ENCODE measurements at places on chromosomes 11 and 22. TPM values are rescaled to one million over a fixed set of nuclear protein-coding genes. Genes with fewer than 3 reads are reported as not detected.

The GLYAT gene
- total RNA-seq = not detected

The GCAT gene
- total RNA-seq = 32.3 TPM

The ESAM gene
- total RNA-seq = under 0.01 TPM

The ANO3 gene
- total RNA-seq = under 0.01 TPM

The OR2AG1 gene
- total RNA-seq = not detected

The XKR3 gene
- not detected for total RNA-seq

The YPEL4 gene
- total RNA-seq = under 0.01 TPM

The GGTLC2 gene
- not detected for total RNA-seq

The MIAT gene
- 0.54 TPM for total RNA-seq

The PDXP gene
- 5.6 TPM for total RNA-seq

The CEP126 gene
- total RNA-seq = 1.1 TPM

The TSSC4 gene
- 45.3 TPM for total RNA-seq

DNA sequence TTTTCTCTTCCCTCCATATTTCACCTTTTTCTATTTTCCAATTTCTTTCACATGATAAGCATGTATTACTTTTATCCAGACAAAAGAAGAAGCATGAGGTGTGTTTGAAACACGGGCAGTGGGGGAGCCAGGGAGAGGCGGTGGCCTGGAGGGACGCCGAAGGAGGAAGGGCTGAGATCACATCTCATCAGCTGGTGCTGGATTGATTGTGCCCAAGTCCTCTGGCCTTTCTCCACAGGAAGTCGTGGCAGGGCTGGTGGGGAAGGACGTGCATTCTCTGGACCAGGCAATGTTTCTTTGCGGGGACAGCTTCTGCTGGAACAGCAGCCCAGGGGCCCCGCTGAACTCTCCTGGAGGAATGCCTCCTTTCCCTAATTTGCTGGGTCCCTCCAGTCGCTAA lies 82.9 kb downstream of the MIAT start:
- no peaks in the 10 kb centered on the region for H3K36me3 ChIP-seq
- H3K27ac ChIP-seq = no peak overlapping the region
- no peak overlapping the region for H3K4me3 ChIP-seq
- H3K4me1 ChIP-seq = no peaks in the 10 kb centered on the region
- no peak for DNase-seq

- peaks cover 38% of the 10 kb centered on the region for H3K4me1 ChIP-seq
- peaks cover 26% of the 10 kb centered on the region for H3K36me3 ChIP-seq
- no peak overlapping the region for H3K4me3 ChIP-seq
Measured at GRCh38 chr22:24411256-24412004, 16.0 kb upstream of the ADORA2A start.

- no peak overlapping the region for H3K4me3 ChIP-seq
- no peaks in the 10 kb centered on the region for H3K36me3 ChIP-seq
- no peak for DNase-seq
Measured at GRCh38 chr22:49146511-49146910, 681.2 kb downstream of the BRD1 start.

GRCh38 chr11:72217841-72218240 lies 1.2 kb downstream of the FOLR2 start:
- no peaks in the 10 kb centered on the region for H3K36me3 ChIP-seq
- peaks cover 34% of the 10 kb centered on the region for H3K27me3 ChIP-seq
- H3K4me3 ChIP-seq = no peak overlapping the region
- no peak overlapping the region for H3K27ac ChIP-seq

GRCh38 chr11:114317787-114318137 lies 21.6 kb downstream of the NNMT start:
- H3K36me3 ChIP-seq = peaks cover 11% of the 10 kb centered on the region
- H3K4me3 ChIP-seq = no peak overlapping the region
- H3K4me1 ChIP-seq = peaks cover 9% of the 10 kb centered on the region
- no peak overlapping the region for H3K27ac ChIP-seq
- peak; percentile 67 for DNase-seq
- no peaks in the 10 kb centered on the region for H3K27me3 ChIP-seq

GRCh38 chr22:47090591-47091245 lies 328.3 kb downstream of the TBC1D22A start:
- no peaks in the 10 kb centered on the region for H3K27me3 ChIP-seq
- peak; percentile 60 for DNase-seq
- peak overlapping the region; percentile 30 for H3K4me3 ChIP-seq
- H3K36me3 ChIP-seq = no peaks in the 10 kb centered on the region
- H3K4me1 ChIP-seq = peaks cover 21% of the 10 kb centered on the region

DNA sequence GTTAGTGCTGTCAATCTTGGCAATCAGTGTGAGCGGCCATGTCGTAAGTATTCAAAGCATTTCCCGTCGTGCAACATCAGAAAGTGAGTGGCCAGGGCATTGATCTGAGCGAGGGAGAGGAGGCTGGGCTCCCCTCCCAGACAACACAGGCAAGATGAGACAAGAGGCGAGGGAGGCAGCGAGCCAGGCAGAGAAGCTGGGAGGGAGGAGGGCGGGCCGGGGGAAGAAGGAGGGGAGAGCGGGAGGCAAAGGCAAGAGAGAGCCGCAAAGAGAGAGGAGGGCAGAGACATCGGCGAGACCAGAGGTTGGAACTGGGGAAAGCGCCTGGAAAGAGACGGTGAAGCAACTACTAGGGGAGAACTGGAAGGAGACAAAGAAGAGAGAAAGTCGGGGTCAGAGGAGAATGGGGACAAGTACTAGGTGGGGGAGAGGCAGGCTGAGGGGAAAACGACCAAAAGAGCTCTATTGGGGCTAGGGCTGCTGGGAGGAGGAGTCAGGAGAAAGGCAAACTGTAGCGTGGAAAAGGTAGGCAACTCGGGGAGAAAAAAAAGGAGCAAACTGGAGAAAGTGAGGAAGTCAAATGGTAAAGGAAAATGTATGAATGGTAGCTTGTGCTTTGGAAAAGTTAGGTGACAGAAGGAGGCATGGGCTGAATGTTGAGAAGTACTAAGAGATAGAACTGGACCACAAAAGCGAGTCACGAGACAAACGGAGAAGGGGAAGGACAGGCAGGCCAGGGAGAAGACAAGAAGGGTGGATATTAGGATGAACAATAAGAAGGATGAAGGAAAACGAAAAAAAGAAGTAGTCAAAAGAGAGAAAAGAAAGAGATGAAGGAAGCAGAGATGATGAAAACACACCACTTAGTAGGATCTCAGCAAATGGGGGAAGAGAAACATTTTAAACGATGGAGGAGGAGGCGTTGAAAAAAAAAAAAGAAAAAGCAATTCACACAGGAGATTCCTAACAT lies 130.5 kb upstream of the C11orf58 start:
- peak overlapping the region; percentile 93 for H3K27ac ChIP-seq
- peak; percentile 89 for DNase-seq
- peaks cover 12% of the 10 kb centered on the region for H3K4me1 ChIP-seq

DNA sequence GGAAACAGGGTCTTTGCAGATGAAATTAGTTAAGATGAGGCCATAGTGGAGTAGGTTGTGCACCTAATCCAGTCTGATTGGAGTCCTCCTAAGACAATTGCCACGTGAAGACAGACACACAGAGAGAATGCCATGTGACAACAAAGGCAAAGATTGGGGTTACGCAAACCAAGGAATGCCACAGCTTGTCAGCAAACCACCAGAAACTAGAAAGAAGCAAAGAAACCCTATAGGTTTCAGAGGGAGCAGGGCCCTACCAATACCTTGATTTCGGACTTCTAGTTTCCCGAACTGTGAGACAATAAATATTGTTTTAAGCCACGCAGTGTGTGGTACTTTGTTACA lies 8.2 kb upstream of the LAYN start:
- no peak overlapping the region for H3K4me3 ChIP-seq
- no peak for DNase-seq
- peaks cover 1% of the 10 kb centered on the region for H3K4me1 ChIP-seq
- no peaks in the 10 kb centered on the region for H3K27me3 ChIP-seq
- H3K36me3 ChIP-seq = no peaks in the 10 kb centered on the region

- no peaks in the 10 kb centered on the region for H3K36me3 ChIP-seq
- H3K4me1 ChIP-seq = peaks cover 3% of the 10 kb centered on the region
- no peaks in the 10 kb centered on the region for H3K27me3 ChIP-seq
- no peak overlapping the region for H3K27ac ChIP-seq
- no peak for DNase-seq
- no peak overlapping the region for H3K4me3 ChIP-seq
Measured at GRCh38 chr11:27358296-27358695, 4.7 kb downstream of the CCDC34 start.

GRCh38 chr11:19873730-19874129 lies 161.1 kb downstream of the NAV2 start:
- H3K27ac ChIP-seq = no peak overlapping the region
- no peaks in the 10 kb centered on the region for H3K4me1 ChIP-seq
- no peak for DNase-seq
- peaks cover 3% of the 10 kb centered on the region for H3K36me3 ChIP-seq
- H3K27me3 ChIP-seq = no peaks in the 10 kb centered on the region

- no peaks in the 10 kb centered on the region for H3K27me3 ChIP-seq
- no peak overlapping the region for H3K4me3 ChIP-seq
- no peaks in the 10 kb centered on the region for H3K36me3 ChIP-seq
- H3K4me1 ChIP-seq = peaks cover 5% of the 10 kb centered on the region
- H3K27ac ChIP-seq = no peak overlapping the region
Measured at GRCh38 chr11:134745456-134745855, 333.4 kb upstream of the B3GAT1 start.

DNA sequence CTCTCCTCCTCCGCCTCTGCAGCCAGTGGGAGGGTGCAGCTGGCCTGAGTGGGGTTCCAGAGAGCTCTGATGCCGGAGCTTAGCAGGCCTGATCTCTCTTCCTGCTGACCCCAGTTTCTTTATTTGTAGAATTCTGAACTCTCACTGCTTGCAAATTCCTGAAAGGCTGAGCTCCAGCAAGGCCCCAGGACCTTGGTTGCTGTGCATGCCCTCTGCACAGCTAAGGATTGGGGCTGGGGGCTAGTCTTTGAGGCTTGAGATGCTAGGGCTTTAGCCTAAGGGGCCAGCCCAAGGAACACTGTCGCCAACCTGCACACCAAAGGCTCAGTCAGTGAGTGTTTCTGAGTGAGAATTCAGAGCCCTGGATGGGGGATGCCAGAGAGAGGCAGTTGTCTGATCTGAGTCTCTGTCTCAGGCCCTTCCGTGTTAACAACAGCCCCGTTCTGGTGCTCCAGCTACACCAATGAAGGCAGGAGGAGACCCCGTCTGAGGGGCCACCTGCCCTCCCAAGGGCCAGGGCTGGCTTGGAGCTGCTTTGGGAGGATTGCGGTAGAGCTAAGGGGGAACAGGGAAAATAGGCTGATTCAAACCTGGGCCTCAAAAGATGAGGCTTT lies 106.0 kb upstream of the LMO1 start:
- H3K27ac ChIP-seq = no peak overlapping the region
- H3K36me3 ChIP-seq = no peaks in the 10 kb centered on the region
- DNase-seq = no peak
- H3K4me3 ChIP-seq = no peak overlapping the region
- H3K27me3 ChIP-seq = peaks cover 3% of the 10 kb centered on the region

DNA sequence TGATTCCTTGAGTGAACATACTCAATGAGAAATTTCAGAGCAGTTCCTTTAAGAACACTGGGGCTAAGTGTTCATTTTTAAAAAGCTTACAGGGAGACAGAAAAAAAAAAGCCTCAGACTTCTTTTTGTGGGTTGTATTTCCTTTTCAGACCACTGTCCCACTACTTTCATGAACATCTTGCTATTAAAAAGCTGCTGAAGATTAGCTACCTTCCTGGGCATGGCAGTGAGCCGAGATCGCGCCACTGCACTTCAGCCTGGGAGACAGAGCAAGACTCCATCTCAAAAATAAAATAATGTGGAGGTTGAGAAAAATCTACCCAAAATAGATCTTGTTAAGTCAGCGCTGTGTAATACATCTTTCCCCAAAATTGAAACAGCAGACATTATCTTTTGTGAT lies 10.8 kb downstream of the TRAF6 start:
- peaks cover 7% of the 10 kb centered on the region for H3K4me1 ChIP-seq
- no peak for DNase-seq
- H3K4me3 ChIP-seq = no peak overlapping the region
- H3K27me3 ChIP-seq = no peaks in the 10 kb centered on the region
- H3K36me3 ChIP-seq = peaks cover 8% of the 10 kb centered on the region

DNA sequence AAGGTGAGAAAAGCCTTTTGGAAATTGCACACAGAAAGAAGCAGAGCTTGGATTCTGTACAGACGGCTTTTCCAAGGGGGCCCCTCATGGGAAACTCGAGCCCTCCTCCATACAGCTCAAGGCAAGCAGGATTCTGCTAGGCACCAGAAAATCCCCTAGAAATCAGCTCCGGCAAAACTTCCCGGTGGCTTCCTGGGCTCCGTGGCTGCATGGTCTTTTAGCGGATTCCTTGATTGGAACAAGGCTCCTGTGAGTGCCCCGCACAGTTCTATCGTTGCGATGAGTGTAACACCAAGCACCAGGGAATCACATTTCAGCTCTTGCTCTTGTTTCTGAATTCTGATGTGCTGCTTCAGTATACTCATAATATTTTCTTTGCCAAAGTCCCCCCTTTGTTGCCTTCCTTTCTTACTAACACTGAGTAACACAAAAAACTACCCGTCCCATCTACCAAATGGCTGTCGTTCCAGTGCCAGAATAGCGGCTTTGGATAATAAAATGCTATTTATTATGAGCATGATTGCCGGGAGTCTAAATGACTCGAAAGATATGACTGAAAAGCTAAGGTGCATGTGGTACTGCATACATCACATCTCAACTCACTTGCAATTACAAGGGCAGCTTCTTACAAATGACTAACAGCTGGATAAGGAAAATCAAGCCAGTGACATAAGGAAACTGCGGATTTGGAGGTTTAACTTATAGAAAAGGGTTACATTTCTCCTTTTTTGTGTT lies 494.1 kb downstream of the DLG2 start:
- H3K27me3 ChIP-seq = no peaks in the 10 kb centered on the region
- no peak overlapping the region for H3K4me3 ChIP-seq
- peak; percentile 8 for DNase-seq
- no peaks in the 10 kb centered on the region for H3K36me3 ChIP-seq

DNA sequence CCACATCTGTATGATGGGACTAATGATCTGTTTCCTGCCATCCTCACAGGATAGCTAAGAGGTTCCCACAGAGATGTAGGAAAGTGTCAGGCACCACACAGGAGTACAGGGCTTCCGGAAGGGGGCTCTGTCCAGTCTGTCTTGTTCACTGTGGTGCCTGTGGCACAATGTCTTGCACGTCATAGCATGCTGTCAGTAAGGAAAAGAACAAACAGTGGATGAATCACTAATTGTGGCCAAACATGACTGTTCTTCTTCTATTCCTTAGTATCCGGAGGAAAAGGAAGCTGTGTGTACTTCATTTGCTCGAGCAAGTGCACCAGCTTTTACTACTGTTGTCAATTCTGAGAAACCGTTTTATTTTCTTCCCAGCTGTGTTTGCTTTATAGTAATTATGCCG lies 73.4 kb upstream of the YWHAH start:
- peaks cover 7% of the 10 kb centered on the region for H3K4me1 ChIP-seq
- no peak overlapping the region for H3K4me3 ChIP-seq
- peaks cover 29% of the 10 kb centered on the region for H3K36me3 ChIP-seq
- no peaks in the 10 kb centered on the region for H3K27me3 ChIP-seq

DNA sequence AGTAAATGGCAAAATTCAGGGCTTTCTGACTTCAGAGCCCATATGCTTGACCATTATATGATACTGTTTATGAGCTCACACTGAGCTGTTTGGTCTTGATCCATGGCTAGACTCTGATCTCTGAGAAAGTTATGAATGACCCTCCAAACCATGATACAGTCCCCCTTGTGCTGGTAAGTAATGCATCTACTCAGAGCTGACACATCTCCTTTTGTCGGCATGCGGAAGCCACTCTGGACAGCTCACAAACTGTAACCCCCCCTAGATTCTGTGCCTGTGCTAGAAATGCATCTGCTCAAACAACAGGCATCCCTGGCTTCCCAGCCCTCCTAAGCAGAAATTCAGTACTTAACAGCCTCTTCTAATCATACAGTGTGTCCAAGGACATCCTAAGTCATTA lies 150.8 kb upstream of the RAG2 start:
- DNase-seq = no peak
- H3K4me1 ChIP-seq = no peaks in the 10 kb centered on the region
- H3K27me3 ChIP-seq = peaks cover 10% of the 10 kb centered on the region
- no peaks in the 10 kb centered on the region for H3K36me3 ChIP-seq
- no peak overlapping the region for H3K27ac ChIP-seq

Measured in IMR-90 (cell line).